GM12891 (cell line): ENCODE measurements at places on chromosomes 5 and 9.
A peak's percentile ranks its signal among the peaks of the same experiment; 100 is the strongest.

- DNase-seq, result no peak
Measured at GRCh38 chr9:36426945-36427344, 26.9 kb upstream of the RNF38 start.

DNA sequence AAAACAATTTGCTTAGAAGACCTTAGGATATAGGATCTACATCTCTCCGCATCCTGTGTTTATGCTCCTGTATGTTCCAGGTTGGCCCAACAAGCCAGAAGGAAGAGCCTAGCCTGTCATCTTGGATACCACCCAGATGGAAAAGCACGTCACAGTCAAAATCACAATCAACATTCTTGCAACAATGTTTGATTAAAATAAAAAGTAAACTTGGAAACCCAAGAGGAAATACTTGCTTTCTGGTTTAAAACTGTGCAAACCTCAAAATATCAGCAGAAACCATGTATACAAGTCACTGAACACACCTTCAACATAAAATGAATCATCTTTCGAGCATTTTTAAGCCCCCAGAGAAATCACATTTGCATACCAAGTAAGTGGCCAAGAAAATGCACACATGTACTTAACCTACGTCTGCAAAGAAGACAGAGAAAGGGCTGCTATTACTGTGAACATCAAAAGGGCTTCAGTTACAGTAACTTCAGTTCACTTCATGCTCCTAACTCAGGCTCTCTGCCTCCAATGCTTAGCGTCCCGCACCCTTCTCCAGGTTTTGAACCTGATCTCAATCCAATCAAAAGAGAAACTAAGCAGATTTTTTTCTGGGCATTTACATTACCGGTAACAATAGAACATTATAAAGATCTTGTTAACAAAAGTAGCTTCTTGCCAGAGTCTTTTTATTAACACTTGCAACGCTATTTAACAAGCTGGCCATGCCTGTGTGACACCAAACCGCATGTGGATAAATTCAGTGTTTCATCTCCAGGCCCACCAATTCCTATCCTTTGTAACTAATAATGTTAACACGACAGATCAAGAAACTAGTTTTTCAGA is 1.3 kb downstream of the ENC1 start:
- DNase-seq, result no peak

DNA sequence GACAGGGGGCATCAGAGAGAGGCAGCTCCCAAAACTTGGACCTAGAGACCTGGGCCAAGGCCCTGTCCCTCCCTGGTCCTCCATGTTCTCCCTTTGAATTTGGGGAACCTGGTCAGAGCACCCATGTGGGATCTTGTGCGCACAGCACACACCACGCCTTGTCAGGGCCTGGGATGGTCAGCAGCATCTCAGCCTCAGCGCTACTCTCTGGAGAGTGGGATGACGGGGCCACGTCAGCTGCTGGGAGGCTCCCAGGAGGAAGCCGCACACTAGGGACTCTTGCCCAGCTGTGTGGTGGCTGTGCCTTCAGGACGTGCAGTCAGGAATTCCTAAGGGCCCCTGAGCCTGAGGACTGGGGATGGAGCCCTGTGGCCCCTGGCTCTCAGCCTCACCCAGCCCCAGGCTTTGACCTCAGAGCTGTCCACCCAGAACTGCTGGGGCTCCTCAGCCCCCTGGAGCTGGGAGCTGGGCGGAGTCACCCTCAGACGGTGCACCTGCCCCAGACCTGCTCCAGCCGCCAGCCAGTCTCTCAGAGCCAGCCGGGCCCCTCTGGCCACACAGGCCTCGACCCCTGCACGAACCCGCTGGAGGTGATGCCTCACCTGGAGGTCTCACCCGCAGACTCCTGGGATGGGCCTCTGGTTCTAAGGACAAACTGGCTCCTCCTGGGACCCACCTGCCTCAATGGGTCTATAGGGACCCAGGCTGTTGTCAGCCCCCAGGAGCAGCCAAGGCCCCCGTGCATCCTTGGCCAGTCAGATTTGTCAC is 38.3 kb upstream of the EGFL7 start:
- no peak for DNase-seq

GRCh38 chr5:101590384-101590783 is 687.3 kb upstream of the ST8SIA4 start:
- peak; percentile 6 for DNase-seq

GRCh38 chr9:76090909-76091308 is 200.4 kb downstream of the PCSK5 start:
- DNase-seq, result no peak

DNA sequence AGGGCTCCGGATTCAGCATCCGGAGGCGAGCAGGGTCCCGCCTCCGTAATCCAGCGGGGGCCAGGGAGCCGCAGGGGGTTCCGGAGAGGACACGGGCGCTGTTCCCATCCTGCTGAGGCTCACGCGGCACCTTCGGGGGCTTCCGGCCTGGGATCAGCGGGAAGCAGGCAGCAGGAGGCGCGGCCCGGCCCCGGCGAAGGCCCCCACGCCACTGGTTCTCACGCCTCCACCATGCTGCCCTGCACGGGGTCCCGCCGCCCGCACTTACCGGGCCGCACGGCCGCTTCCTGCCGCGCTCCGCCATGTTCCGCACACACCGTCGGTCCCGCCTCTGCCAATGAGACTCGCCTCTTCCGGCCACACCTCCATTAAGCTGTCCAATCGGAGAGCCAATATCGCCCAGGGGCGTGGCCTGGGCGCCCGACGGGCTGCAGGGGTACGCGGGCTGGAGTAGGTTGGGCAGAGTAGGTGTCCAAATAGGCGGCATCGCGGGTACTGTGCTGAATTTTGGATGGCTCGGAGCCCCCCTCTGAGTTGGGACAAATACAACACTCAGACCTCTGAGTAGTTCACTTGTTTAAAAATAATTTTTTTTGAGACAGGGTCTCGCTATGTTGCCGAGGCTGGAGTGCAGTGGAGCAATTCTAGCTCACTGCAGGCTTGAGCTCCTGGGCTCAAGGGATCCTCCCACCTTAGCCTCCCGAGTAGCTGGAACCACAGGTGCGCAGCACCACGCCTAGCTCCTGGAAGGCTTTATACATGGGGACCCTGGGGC is at the start of gene SPOUT1:
Gene SPOUT1 (minus strand): TSS at position 318 of the 775 bp plus-strand sequence. CDS start 14 bp downstream, at position 304.
- DNase-seq, result peak; percentile 99

GRCh38 chr5:128984480-128984879 is 19.2 kb downstream of the SLC27A6 start:
- DNase-seq, result no peak

DNA sequence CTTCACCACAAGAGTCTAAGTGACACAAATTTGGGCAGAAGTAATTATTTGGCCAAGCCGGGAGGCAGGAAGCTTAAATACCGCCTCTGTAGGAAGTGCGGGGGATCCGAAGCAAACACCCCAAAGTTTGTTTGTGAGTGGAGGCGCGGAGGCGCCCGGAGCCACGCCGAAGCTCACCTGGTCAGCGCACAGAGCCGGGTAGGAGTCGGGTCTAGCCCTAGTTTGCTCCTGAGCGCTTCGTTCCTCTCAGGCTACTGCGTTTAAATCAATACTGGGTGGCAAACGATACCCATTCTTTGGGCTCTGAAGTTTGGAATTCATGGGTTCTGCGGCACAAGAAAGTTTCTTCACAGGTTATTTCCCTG is 855 bp downstream of the MCC start:
- peak; percentile 12 for DNase-seq

DNA sequence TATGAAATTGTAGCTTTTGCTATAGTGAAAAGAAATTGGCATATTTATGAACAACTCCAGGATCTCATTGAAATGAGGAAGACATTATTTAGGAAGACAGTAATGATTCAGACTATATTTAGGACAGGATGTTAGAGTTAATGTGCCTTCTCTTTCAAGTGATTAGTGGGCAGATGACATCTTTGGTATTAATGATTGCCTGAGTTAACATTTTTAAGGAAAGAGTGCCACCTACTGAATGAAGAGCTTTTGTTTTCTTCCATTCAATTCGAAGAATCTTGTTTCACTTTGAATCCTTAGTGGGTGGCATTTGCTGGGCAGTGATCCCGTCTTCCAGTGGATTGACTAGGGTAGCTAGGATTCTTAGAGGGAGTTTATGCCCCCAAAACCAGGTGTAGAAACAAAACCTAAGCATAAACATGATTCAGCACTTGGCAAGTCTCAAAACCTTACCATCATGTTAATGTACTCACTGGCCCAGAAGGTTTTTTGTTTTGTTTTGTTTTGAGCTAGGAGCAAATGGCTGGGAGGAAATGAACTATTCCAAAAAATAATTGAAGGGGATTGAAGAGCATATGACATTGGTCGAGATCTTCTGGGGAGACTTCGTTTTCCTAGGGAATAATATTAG is 23.2 kb downstream of the MAP3K1 start:
- DNase-seq, result no peak

DNA sequence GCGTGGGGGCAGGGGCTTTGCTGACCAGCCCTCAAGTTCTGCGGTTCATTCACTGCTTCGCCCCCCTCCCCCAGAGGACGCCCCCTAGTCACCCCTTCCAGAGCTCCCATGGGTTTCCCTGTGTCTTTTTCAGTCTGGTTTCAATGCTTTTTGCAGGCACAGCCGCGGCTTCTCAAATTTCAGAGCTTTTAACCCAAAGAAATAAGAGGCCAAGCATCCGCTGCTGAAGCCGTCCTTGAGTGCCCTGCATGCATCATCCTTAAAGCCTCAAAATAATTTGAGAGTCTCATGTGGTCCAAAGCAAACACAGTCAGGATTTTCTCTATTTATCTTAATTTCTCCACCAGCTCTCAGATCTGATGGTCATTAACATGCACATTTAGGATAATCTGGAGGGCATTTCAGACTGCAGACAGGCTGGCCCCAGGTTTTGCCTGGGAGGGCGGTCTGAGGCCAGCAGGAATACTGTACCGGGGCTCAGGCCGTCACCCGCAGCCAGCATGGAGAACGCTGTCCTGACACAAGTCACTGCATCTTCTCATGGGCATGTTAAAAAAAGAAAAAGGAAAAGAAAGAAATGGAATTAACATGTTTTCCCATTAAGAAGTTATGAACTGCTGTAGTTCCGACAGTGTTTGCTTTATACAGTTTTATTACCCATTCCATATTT is 420.8 kb upstream of the IRX4 start:
- no peak for DNase-seq

DNA sequence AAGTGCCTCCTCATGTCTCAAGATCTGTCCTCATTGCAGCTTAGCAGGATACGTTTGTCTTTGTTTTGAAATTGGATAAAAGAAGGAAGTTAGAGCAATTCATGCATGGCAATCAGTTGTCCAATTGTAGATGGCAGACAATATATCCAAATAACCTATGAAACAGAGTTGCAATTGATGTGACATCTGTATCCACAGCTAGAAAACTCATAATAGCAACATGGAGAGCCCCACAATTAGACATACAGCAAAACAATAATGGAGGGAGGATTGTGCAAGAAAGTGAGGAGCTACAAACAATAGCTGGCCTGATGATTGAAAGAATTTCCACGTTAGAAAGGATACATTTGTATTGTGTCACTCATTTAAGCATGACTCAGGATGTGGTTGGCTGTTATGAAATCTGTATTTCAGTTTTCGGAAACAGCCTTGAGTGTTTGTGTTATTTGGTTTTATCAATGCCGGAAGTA is 132.0 kb downstream of the FAM174A start:
- DNase-seq, result no peak

- no peak for DNase-seq
Measured at GRCh38 chr5:134110382-134110781, 4.1 kb upstream of the TCF7 start.

GRCh38 chr9:108186642-108187395 is 669.0 kb downstream of the ACTL7B start:
- no peak for DNase-seq

GRCh38 chr5:164052536-164053093 is 547.2 kb downstream of the MAT2B start:
- no peak for DNase-seq

- no peak for DNase-seq
Measured at GRCh38 chr5:167948251-167948650, 343.2 kb upstream of the WWC1 start.

DNA sequence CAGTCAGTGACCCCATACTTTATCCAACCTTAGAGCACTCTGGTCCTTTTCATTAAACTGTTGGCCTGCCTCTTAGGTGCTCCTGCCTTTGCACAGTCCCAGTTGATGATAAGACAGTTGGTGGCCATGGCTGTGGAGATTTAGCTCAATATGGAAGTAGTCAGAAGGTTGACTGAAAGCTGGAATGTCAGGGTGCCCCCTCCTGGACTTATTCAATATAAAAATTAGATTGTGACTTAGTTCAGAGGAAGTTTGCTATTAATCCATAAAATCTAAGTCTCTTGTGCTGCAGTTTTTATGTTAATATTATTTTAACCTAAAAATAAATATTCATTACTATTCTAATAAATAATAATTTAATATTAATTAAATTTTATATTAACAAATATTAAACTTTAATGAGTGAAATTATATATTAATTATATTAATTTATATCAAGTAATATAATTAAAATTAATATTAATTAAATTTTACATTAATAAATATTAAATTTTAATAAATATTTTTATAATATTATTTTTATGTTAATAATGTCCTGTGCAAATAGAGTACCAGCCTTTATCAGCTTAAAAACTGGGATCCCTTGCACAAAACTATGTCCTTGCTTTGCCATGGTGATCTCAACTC is 77.7 kb upstream of the ADAMTSL1 start:
- no peak for DNase-seq

DNA sequence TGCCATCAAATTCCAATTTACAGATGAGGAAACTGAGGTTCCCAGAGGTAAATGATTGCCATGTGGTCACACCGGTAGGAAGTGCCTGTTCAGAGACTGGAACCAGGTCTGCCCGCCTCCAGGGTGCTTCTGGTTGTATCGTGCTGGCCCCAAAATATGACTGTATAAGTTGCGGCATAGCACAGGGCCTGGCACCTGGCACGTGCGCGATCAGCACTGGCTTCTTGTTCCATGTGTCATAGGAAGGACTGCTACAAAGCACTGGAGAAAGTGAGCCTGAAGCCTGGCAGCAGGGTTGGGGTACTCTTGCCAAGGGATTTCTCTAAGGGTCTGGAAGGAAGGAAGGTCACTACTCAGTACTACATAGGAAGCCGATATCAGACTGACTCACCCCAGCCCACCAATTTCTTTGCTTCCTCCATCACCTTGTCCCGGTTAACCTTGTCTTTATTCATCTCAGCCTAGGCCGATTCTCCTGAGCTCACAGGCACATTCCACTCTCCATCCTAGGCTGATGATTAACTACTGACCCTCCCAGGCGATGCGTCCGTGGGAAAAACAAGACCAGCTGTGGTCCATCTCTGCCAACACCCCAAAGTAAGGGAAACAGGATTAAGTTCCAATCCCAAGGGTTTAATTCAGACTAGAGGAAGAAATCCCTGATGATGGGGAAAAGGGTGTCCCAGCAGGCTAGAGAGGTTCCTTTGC is 1.8 kb downstream of the HRH2 start:
- no peak for DNase-seq

DNA sequence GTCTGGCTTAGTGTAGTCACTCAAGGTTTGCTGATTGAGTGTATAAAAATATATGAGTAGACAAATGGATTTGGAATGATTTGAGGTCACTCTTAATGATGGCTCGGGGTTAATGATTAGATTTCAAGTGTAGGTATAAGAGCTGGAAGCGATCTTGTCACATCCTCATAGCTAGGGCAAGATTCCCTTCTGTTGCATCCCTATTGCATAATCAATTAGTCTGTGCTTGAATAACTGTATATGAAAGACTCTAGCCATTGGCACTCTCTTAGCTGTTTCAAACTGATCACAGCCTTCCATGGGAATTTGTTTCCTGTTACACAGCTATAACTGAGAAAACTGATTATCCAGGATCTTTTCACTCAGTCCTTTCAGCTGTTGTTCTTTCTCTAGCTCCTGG is 811.6 kb downstream of the TLE4 start:
- DNase-seq, result no peak

GRCh38 chr9:99013550-99013949 is 69.8 kb downstream of the COL15A1 start:
- no peak for DNase-seq

- DNase-seq, result no peak
Measured at GRCh38 chr9:93080406-93080805, 15.6 kb upstream of the CARD19 start.
